Eye (tissue), 1 donor: ENCODE measurements at places on chromosomes 16 and 17.

DNA sequence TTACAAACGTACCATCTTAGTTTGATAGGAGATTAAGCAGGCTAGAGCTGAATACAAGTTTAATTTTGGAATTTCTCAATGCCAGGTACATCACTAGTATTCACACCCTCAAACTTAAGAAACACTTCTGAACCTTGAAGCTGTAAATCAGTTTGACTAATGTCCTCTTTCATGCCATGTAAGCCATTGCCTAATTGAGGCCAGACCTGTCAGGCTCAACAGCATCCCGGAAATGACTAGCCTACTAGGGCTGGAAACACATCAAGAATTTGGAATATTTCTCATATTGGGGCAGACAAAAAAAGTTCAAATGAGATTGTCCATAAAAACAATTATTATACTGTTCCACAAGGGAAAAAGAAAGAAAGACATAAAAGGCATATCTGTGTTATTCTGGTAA is 1.7 kb downstream of the USP32 start:
- no peak for DNase-seq

GRCh38 chr16:76835779-76836300 is 355.1 kb upstream of the MON1B start:
- no peak for DNase-seq

DNA sequence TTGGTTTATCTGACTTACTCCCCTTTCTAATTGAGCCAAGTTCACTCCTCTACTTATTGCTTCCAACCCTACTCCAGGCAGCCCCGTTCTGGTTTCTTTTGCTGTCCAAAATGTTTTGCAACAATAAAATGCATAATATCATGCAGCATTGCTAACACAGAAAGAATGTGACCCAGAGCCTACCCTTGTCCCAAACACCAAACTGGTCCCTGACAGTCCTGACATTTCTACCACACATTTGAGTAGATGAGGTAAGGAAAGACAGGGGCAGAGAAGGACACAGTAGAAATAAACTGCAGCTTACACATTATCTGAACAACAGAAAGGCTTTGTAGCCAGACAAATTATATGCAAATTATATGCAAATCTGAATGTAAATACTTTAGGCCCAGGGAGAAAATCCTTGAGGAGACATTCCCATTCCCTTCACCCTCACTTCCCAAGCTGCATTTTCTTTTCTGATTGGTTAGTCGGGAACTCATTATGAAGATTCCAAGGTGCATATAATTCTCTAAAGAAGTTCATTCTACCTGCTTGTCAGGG is 31.6 kb downstream of the SOX9 start:
- no peak for DNase-seq

- DNase-seq: no peak
Observed at GRCh38 chr16:2143878-2144485, 4.4 kb upstream of the RAB26 start.

DNA sequence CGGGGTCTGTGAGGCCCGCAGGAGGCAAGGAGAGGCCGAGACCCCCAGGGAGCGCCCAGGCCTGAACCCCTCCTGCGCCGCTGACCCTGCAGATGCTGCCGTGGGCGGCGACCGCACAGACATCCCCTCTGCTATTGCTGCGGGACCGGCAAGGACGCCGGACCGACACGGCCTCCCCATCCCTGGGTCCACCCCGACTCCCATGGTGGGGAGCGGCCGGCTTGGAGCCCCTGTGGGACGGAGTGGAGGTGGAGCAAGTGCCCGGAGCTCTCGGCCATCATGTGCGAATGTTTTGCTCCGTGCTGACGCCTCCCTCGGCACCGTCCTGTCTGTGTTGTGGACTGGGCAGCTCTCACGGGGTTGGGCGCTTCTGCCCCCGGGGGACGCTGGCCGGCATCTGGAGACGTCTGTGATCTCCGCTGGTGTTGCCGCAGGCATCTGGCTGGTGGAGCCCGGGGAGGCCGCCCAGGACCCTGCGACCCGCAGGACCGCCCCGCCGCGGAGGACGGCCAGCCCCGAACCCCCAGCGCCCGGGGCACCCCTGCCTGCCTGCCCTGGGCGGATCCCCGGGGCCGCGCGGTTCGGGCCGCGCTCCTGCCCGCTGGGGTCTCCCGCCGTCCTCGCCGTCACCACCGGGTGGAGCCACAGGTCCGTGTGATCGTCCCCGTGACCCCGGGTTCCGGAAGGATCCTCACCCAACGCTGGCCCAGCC is 12.8 kb upstream of the GNG13 start:
- DNase-seq: peak; percentile 70

DNA sequence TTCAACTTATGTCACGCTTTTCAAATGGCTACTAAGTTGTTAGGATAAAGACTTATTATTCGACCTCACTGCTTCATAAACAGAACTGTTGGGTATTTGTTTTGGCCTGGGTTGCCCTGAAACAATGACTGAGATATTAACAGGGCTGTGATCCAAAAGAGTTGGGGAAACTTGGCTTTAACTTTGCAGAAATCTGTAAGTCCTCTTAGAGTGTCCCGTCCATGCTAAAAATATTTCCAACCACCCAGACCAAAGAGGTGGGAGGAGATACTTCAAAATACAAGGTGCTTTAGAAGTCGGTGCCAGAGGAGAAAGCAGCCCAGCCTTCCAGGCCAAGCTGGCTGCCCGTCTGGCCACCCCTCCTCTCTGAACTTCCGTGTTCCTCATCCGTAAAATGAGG is 16.1 kb upstream of the SPATA32 start:
- no peak for DNase-seq

DNA sequence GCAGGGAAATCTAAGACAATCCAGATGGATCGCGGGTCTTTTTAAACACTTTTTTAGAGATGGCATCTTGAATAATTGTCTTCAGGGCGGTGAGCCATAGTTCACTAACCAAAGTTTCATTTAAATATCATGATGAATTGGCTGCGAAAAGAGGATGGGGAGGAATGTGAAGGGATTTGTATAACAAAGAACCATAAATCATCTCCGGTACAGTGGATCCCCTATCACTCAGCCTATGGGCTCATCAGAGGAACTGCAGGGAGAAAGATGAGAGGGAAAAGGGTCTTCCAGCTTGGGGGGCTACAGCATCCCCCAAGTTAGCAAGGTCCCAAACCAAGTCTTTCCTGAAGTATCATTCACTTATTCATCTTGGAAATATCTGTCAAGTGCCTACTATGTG is 16.7 kb upstream of the DDX52 start:
- DNase-seq: no peak

DNA sequence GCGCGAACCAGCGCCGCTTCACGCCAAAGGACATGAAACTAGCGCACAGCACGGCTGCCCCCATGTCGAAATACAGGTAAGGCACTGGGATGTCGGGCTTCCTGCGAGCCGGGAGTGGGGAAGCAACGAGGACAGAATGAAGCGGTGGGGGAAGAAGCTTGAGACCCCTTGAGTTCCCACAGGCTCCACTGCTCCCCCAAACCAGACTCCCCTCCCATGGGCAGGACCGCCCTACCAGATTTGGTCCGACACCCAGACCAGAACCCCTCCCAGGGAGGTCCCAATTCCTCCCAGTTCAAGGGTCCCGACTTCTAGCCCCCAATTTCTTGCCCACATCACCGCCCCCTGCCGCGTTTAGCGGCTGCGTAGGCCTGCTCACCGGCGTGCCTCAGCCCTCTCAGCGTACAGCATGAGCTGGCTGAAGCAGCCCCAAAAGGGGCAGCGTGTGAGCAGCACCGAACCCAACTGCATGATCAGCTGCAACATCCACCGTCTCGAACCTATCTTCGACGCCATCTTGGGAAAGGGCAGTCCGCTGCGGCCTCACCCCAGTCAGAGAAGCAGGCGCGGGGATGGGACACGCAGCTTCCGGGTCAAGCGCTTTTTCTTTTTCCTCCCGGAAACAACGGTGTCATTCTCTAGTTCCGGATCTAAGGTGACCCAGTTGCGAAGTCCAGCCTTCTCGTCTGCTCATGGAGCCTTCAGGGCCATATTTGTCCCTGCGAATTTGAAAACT is at the start of gene TMEM101:
Gene TMEM101 (minus strand): TSS at position 527 of the 736 bp plus-strand sequence. CDS start 11 bp downstream, at position 516.
- DNase-seq: peak; percentile 96

DNA sequence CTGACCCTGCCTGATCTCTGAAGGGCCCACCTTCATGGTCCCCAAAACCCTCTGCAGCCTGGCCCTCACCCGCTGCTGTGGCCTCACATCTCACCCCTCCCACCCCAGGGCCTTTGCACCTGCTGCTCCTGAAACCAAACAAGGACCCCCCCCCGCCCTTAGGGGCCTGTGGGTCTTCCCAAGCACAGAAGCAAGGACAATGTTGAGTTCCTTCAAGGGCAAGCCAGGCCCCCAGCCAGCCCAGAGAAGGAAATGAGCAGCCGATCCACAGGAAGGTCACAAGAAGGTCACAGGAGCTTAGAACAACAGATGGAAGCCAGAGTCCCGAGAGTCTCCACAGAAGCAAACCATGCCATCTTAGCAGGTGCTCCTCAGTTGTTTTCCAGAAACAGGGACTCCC is 493 bp upstream of the PDE6G start:
- peak; percentile 38 for DNase-seq

- DNase-seq: peak; percentile 78
Observed at GRCh38 chr17:77948690-77949114, 9.8 kb upstream of the TNRC6C start.

- DNase-seq: no peak
Observed at GRCh38 chr17:65629234-65629690, 67.8 kb upstream of the AXIN2 start.

DNA sequence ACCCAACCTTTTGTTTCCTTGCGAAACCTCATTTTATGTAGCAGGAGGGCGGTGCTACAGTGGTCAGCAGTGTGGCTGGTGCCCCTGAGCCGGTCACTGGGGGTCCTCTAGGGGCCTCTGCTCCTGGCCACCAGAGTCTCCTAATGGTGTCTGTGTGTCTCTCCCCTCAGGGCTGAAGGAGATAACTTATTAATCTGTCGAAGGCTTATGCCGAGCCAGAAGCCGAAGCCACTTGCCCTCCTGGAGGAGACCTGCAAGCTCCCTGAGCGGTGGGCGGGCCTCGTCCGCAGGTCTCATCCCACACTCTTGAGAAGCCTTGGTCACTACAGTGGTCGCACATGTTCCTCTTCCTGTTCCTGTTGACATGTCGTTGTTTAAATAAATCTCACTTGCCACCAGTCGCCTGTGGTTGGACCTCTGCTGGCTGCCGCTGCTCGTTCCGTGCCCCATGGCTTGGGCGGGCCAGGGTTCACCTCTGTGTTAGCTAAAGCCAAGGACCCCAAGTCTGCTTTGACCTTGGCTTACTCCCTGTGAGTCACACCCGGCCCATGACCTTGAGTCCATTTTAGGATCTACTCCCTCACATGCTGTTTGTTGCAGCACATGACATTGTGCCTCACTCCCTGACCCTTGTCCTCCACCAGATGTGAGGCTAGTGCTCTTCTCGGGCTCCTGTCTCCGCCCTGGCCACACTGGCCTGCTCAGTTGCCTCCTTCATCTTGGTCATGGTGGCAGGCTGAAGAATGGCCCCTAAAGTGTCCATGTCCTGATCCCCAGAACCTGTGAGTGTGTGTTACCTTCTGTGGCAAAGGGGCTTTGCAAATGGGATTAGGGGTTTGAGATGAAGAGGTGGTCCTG is 38.7 kb upstream of the AQP8 start:
- DNase-seq: no peak

DNA sequence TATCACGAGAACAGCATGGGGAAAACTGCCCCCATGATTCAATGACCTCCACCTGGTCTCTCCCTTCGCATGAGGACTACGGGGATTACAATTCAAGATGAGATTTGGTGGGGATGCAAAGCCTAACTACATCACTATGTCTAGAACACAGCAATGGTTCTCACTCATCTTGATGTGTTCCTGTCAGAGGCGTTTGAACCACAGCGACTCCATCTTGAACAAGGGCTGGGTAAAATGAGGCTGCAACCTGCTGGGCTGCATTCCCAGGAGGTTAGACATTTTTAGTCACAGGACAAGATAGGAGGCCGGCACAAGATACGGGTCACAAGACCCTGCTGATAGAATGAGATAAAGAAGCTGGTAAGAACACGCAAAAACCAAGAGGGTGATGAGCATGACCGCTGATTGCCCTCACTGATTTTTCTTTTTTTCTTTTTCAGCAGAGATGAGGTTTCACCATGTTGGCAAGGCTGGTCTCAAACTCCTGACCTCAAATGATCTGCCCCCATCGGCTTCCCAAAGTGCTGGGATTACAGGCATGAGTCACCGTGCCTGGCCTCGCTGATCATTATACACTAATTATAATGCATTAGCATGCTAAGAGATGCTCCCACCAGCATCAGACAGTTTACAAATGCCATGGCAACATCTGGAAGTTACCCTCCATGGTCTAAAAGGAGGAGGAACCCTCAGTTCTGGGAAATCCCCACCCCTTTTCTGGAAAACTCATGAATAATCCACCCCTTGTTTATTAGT is 3.0 kb upstream of the PPY start:
- no peak for DNase-seq

- DNase-seq: no peak
Observed at GRCh38 chr17:81940538-81941483, 3.7 kb upstream of the PYCR1 start.

- no peak for DNase-seq
Observed at GRCh38 chr16:23357761-23358290, 55.7 kb downstream of the SCNN1B start.

DNA sequence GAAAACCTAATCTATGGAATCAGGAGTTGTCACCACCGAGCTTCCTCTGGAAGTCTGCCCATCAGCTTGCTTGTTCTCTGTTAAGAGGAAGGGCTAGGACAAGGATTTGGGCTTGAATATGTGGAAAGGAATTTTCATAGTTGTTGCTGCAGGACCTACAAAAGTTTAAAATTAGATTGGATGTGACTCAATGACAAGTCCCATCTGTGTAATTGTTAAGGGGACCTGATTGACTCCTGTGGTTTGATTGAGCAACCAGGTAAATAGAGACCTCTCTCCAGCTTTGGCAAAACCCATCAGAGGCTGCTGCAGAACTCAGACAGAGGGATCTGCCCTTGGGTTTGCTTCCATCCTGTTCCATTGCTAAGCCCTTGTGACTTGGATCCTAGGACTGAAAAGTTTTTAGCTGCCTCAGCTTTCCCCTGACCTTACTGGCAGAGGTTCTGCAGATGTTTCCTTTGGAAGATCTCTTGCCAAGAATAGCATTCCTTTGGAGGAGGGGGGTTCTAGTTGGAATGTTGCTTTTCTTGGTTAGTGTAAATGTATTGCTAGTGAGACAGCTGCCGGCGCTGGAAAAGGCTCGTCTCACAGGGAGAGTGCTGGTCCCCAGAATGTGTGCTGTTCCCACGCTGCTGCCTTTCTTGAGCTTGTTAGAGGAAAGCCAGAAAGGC is 50.0 kb downstream of the SF3B3 start:
- peak; percentile 68 for DNase-seq

DNA sequence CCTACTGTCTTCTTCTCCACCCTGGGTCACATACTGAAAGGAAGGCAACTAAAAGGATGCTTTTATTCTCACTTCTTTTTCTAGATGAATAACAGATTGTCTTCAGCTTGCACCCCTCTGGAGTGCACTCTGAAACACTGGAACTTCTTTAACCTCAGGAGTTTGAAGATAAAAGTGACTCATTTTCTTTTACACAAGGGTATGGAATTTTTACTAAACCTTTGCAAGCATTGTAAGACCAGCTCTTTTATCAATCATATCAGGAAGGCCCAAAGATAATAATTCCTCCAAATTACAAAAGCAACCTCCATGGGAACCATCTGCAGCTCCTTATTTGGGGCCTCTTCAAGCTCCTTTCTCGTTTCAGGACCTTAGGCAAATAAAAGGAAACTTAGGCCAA is 193.5 kb upstream of the KIF2B start:
- no peak for DNase-seq

GRCh38 chr17:1552932-1553331 is 9.7 kb downstream of the PITPNA start:
- no peak for DNase-seq

GRCh38 chr16:55323637-55324271 is at the start of gene IRX6:
Gene IRX6 (plus strand): TSS chr16:55324203. CDS start chr16:55325092, 889 bp downstream.
- peak; percentile 88 for DNase-seq
